ENCODE measurements at places on chromosomes 3 and 15. TPM values are rescaled to one million over a fixed set of nuclear protein-coding genes. Genes with fewer than 3 reads are reported as not detected.

The CTXN2 gene
- not detected for total RNA-seq

GRCh38 chr3:159131376-159131775 is 329.5 kb downstream of the MFSD1 start:
- no peak for DNase-seq

The DUOXA2 gene
- total RNA-seq: not detected

The P2RY1 gene
- total RNA-seq: 0.52 TPM

Measured in activated naive CD8-positive, alpha-beta T cell treated with anti-CD3 and anti-CD28 coated beads for 36 hours (primary cell).